ENCODE measurements at places on chromosomes 2 and 18.

GRCh38 chr18:70165936-70166335, 39.6 kb downstream of the RTTN start:
- DNase-seq = no peak

DNA sequence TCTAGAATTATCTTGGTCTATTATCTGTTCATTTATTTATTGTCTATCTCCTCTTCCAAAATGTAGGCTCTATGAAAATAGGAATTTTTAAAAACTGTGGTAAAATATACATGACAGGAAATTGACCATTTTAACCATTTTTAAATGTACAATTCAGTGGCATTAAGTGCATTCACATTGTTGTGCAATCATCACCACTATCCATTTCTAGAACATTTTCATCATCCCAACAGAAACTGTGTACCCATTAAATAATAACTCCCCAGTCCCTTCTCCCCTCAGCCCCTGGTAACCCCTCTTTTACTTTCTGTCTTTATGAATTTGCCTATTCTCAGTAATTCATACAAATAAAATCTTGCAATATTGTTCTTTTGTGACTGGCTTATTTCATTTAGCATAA, 71.1 kb upstream of the LCLAT1 start:
- DNase-seq = no peak

DNA sequence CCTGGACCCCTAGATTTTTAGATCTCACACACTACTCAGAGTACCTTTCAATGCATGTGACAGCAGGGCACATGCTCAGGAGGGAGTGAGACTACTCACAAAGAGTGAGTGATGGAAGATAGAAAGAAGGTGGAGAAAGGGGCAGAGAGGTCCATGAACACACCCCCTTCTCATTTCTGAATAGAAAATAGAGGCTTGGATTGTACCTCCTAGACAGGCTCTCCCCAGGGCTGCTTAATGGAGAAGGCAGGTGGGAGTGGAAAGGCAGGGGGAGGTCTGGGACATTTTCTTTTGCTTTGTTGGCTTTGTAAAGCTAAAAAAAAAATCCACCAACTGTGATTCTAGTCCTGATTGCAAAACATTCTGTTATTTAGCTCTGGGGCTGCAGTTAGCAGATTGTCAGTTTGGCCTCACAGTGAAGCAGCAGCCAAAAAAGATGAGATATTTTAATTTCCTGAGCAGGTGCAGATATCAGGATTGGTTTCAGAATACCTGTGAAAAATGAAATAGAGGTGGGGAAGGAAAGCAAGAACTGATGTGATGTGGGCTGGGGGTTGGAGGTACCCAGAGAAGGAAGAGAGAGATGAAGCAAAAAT, 119.3 kb upstream of the GYPC start:
- no peak for DNase-seq

DNA sequence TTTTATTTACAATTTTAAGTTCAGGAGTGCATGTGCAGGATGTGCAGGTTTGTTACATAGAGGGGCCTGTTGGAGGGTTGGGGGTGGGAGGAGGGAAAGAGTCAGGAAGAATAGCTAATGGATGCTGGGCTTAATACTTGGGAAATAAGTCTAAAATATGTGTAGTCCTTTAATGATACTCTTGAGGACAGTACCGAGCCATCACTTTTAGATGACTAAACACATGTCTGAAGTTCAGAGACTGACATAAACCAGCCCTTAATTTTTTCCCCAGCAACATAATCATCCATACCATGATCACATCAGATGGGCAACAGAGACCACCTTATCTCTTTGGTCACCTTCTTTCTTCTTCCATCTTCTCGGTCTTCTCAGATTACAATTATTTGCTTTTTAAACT, 189.1 kb upstream of the COL3A1 start:
- no peak for DNase-seq

DNA sequence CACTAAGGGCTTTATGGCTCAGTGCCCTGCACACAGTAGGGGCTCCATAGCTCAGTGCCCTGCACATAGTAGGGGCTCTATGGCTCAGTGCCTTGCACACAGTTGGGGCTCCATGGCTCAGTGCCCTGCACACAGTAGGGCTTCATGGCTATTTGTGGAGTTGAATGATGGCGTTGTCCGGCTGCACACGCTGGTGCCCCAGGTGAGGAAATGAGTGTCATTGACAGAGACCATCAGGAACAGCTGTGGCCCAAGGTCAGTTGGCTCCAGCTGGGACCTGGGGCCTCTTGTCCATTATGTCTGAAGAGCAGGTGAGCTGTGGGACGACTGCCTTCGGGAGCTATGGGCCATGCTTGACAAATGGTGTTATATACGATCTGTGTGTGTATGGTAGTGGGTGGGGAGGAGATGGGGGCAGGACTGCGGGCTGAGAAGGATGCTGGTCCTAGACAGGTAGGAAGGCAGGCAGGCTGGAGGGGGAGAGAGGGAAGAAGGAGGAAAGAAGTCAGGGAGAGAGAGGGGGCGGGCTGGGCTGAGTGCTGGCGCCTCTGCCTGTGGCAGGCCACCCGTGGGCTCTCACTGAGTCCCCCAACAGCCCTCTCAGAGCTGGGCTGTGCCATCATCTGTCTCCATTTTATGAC, 130.6 kb downstream of the CLIP4 start:
- DNase-seq = no peak

DNA sequence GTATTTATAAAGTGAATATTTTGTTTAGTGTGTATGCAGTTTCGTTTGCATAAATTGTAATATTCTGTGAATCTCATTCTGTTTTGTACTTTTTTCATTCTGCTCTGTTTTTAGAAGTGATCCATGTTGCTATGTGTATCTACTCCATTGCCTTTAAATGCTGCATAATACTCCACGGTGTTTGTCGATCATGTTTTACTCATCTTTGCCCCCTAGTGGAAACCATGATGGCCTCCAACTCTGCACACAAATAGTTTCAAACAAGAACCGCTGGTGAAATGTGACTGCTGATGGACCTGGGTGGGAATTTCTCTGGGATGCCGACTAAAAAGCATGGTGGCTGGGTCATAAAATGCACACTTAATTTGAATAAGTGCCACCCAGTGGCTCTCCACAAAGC, 32.0 kb upstream of the SKOR2 start:
- peak; percentile 52 for DNase-seq

GRCh38 chr2:55010149-55010591, 40.1 kb downstream of the RTN4 start:
- peak; percentile 43 for DNase-seq

DNA sequence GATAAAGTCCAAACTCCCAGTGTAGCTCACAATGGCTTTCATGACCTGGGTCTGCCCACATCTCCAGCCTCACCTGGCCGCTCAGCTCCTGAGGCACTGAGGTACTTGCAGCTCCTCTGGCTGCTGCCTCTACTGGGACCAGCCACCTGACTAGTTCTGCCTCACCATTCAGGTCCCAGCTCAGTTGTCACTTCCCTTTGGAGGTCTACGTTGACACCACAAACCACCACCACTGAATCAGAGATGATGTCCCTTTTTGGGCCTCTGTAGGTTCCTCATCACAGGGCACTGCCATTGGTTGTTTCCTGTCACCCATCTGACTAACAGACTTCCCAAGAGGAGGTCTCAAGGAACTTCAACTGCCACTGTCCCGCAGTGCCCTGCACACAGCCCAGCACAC, 21.2 kb downstream of the SPP2 start:
- no peak for DNase-seq
